Kasumi-1 (cell line): ENCODE measurements at places on chromosomes 12 and 14.

GRCh38 chr14:33432407-33433023 is 493.8 kb downstream of the NPAS3 start:
- DNase-seq = peak; percentile 51

DNA sequence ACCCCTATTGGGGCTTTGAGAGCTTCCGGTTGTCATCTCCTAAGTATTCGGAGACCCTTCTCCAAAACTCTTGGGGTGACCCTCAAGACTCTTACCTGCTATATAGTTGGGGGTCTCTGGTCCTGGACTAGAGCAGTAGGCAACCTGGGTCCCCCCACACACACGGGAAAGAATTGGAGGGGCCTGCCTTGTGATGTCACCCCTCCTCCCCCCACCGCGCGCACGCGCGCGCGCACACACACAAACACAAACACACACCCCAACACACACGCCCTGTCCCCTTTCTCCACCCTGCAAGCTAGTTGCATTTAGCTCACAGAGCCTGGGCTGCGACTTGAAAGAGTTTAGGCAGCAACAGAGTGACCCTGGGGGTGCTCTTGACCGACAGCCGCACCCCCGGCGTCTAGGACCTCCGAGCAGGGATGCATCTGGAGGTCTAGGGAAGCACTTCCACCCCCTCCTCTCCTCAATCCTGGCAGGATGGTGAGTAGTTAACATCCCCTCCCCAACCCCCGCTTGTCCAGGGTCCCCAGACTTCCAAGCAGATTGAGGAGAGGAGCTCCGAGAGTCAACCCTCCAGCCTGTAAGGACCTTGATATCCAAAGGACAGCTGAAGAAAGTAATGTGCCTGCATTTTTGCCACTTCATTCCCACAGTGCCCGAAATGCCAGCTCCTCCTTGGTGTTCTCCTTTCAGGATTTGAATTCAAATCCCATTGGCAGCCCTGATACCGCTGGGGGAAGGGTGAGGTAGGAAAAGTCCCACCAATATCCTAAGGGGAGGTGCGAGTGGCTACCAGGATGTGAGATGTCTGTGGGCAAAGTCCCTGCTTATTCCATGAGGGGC is 1.4 kb upstream of the DNAJC14 start:
- peak; percentile 65 for DNase-seq

- no peak for DNase-seq
These were observed 1.5 kb downstream of the NPAS3 start for GRCh38 chr14:32940066-32940651.

DNA sequence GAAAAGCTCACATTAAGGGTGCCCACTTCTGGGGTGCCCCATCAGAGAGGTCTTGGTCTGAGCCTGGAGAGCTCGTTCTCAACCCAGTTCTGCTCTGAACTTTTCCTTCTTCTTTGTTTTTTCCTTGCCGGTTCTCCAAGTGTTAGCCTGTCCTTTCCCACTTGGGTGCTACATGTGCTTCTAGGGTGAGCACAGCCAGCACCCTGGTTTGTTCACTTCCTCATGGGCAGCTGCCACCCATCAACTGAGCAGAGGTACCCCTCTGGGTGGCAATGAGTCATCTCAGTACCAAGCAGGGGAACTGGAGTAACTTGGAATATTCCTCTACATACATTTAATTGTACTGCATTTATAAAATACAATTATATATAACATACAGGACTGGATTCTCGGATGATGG is 3.9 kb upstream of the SYNE3 start:
- peak; percentile 54 for DNase-seq

GRCh38 chr14:85865701-85866100 is 335.8 kb downstream of the FLRT2 start:
- DNase-seq = no peak

GRCh38 chr12:53118751-53119300 is 15.5 kb downstream of the SOAT2 start:
- DNase-seq = no peak

GRCh38 chr14:89025561-89026236 is 201.2 kb downstream of the TTC8 start:
- no peak for DNase-seq

DNA sequence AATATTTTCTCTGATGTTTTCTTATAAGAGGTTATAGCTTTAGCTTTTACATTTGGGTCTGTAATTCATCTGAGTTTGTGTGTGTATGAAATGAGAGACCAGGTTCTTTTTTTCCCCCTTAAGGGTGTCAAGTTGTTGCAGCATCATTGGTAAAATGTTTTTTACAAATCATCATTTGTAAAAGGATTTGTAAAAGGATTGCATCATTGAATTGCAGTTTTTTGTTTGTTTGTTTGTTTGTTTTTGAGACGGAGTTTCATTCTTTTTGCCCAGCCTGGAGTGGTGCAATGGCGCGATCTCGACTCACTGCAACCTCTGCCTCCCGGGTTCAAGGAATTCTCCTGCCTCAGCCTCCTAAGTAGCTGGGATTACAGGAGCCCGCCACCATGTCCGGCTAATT is 31.1 kb downstream of the MAPKAPK5 start:
- DNase-seq = no peak

DNA sequence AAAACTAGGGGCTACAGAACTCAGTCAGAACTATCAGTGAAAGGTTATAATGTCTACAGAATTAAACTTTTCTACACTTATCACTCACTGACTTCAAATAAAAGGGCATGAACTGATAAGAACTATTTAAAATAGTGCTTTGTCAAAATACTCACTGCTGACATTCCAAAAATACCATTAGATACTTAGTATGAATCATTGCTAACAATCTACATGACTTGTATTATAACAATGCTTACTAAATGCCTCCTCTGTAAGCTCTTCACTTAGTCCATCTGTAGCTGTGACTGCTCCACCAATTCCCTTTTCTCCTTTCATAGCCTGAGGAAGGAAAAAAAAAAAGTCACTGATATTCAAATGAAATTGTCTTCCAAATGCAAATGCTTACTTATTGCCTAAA is 17.0 kb downstream of the NFYB start:
- DNase-seq = no peak

- DNase-seq = no peak
These were observed 9.4 kb downstream of the PLEKHA5 start for GRCh38 chr12:19138956-19139355.

GRCh38 chr12:24039113-24039525 is 89.6 kb upstream of the SOX5 start:
- no peak for DNase-seq

- peak; percentile 74 for DNase-seq
These were observed 13.6 kb upstream of the LRRC23 start for GRCh38 chr12:6890789-6891645.

GRCh38 chr12:27338473-27338872 is 5.8 kb downstream of the BMAL2 start:
- DNase-seq = no peak

DNA sequence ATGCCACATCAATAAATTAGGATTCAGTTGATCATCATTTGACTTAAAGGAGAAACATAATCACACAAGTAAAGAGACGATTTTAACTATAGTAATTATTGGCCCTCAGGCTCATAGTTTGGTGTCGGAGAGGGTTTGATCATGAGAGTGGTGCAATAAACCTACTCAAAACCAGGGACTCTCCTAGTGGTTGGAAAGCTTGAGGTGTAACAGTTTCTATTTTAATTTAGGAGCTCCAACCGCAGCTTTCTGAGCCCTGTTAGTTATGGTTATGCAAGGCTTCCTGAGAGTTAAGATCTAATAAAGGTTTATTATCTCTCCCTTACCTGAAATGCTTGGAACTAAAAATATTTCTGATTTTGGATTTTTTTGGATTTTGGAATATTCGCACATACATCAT is 36.4 kb downstream of the TMTC2 start:
- DNase-seq = no peak

- peak; percentile 48 for DNase-seq
These were observed 795 bp downstream of the STAT6 start for GRCh38 chr12:57110104-57111030.

DNA sequence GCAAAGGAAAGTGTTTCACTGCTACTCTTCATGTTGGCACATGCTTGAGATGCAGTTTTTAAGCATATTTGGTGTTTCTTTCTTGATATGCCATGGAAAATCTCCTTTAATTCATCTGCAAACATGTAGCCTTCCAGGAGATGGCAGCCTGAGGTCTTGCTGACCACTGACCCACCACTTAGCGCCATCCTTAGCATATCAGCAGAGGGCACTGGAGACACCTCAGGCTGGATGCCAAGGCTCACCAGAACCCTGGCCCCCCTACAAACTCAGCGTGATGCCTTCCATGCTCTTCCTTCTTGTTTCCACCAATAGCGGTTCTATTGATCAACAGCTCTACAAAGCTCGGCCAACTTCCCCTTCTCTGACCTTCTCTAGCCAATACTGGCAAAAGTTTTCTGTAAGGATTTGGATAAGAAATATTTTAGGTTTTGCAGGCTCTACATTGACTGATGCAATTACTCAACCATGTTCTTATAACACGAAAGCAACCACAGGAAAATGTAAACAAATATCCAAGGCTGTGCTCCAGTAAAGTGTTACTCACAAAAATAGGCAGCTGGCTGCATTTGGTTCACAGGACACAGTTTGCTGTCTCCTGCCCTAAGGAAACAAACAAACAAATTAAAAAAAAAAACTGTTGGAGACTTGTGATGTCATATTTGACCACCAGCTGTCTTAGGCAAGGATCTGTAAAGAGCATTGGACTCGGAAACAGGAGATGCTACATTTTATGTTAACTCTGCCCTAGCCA is 209.7 kb downstream of the SLC15A4 start:
- DNase-seq = no peak

DNA sequence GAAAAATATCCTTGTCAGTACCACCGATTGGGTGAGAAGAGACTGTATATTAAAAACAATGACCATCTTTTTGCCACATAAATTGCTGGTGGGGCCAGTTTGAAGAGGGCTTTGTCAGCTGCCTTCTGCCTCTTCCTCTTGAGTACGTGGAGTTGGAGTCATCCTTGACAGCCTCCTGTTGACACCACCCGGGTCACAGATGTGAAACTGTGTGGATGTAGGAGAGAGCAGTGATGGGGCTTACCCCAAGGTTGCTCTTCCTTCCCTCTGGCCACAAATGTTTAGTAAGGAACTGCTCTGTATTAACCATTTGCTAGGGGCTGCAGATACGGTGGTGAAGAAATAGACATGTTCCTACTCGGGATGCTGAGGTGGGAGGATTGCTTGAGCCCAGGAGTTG is 12.2 kb downstream of the PTPN11 start:
- DNase-seq = no peak

DNA sequence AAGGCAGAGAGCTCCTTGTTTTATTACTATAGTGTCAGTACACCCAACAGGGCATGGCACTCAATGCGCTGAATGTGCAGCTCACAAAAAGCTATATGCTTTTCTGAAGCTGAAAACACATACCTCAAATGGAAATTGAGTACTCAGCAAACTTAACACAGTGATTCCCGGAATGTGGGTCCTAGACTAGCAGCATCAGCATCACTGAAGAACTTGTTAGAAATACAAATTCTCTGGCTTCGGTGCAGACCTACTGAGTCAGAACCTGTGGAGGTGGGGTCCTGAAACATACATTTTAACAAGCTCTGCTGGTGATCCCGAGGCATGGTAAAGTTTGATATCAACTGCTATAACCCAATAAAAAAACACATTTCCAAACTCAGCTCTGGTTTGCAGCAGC is 14.9 kb downstream of the RERG start:
- no peak for DNase-seq

DNA sequence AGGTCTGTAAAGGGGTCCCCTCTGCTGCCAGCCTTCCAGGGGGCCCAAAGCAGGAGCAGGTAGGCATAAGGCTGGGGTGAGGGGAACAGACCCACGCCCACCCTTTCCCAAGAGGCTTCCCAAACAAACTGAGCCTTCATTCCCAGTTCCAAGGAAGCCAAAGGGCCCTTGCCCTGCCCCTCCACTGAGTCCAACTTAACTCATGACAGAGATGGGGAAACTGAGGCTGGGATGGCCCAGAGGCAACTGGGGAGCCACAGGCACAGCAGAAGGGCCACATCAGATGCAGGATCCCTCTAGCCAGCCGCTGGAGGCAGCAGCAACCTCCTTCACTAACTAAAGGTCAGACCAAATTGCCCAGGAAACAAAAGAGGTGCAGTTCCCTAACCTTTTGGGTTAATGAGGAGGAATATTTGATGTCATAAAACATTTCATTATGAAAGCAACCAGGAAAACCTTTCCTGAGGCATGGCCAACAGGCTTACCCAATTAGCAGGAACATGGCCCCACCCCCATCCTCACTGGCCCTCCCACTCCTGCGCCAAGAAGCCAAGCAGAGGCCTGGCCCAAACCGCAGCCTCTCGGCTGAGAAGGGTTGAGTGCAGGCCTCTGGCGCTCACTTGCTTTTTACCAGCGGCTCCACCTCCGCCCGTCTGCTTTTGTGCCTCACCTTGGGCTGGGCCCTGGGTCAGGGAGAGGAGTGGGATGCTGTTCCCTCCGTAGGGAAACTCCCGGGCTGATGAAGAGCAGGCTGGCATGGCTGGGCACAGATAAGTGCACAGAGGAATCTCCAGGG is 293.5 kb upstream of the RTL1 start:
- DNase-seq = no peak

DNA sequence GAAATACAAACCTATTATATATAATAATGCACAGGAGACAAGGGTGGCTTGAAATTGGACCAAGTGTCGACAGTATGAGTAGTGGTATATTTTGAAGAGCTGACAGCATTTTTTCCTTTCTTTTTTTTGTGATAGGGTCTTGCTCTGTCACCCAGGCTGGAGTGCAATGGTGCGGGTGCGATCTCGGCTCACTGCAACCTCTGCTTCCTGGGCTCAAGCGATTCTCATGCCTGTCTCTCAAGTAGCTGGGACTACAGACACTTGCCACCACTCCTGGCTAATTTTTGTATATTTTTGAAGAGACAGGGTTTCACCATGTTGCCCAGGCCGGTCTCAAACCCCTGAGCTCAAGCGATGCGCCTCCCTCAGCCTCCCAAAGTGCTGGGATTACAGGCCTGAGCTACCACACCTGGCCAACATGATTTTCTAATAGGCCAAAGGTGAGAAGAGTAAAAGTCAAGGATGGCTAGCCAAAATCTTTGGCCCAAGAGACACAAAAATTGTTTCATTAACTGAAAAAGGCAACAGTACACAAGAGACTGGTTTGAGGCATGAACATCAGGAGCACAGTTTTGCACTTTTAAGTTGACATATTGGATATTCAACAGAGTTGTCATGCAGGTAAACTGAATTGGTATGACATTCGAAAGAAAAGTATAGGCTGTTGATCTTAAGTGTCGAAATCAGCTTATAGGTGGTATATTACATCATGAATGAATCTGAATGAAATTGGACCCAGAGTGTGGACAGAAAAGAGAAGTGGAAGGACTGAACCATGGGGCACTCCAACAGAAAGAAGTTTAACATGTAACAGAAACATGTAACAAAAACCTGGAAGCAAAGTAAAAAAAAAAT is 12.5 kb downstream of the HNRNPC start:
- peak; percentile 35 for DNase-seq

GRCh38 chr12:56522411-56523193 is 982 bp downstream of the RBMS2 start:
- DNase-seq = no peak

- DNase-seq = no peak
These were observed 1.3 kb downstream of the LRP1-AS start for GRCh38 chr12:57146092-57146491.
